ENCODE measurements at places on chromosomes 6 and 20.
A peak's percentile ranks its signal among the peaks of the same experiment; 100 is the strongest.

- no peak for DNase-seq
These were observed 472.7 kb downstream of the PKHD1 start for GRCh38 chr6:51614725-51615124.

DNA sequence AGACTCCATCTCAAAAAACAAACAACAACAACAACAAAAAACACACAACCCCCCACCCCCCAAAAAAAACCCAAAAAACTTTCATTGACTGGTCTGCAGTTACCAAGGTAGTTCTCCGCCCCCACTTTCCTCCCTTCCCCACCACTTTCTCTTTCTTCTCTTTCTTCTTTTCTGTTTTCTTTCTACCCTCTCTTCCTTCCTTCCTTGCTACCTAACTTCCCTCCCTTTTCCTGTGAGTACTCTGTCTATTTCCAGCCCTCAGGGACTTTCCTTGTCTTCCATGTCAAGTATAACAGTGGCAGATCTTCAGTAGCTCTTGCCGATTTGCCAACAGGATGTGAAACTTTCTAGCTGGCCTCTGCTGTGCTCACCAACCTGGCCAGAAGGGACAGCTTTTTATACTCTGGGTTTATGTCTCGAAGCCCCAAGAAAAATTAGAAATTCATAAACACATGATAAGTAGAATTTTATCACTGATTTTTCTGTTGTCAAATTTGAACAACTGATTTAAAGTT, 399.5 kb downstream of the QKI start:
- DNase-seq: no peak

GRCh38 chr6:168828035-168828434, 387.1 kb downstream of the SMOC2 start:
- no peak for DNase-seq

GRCh38 chr20:57770852-57771720, 61.3 kb upstream of the PMEPA1 start:
- DNase-seq: no peak

DNA sequence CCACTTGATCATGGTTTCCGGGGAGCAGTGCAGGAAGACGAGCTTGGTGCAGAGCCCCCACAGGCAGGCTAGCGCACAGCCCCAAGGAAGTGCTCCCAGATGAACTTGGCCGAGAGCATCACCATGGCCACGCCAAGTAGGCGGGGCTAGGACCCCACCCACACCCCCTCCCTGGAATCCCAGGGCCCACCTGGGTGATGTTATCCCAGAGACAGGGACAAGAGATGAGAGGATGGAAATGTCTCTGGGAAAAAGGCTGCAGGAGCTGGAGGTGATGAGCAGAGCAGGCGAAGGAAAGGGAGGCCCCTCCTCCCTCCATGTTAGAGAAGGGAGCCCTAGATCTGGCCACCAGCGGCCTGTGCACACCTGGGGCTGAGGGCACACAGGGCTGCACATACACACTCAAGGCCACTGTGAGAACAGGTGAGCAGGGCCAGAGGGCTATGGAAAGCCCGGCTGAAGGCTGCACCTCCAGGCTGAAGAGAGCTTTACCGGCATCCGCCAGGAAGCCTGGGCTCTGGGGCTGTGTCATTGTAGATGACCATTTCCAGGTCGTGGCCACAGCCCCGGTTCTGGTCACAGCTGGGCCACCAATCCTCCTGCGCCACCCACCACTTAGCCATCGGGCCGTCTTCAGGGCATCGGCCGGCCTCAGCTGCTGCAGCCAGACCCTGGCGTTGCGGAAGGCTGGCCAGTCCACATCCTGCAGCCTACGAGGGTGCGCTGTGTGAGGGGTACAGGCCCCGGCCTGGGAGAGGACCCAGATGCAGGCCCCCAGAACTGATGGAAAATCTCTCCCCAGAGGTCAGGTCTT, 24.9 kb downstream of the NPEPL1 start:
- no peak for DNase-seq

- no peak for DNase-seq
These were observed 6.3 kb downstream of the BNIP5 start for GRCh38 chr6:36330366-36330765.

- no peak for DNase-seq
These were observed 88.8 kb downstream of the CD24 start for GRCh38 chr6:106885679-106886078.

DNA sequence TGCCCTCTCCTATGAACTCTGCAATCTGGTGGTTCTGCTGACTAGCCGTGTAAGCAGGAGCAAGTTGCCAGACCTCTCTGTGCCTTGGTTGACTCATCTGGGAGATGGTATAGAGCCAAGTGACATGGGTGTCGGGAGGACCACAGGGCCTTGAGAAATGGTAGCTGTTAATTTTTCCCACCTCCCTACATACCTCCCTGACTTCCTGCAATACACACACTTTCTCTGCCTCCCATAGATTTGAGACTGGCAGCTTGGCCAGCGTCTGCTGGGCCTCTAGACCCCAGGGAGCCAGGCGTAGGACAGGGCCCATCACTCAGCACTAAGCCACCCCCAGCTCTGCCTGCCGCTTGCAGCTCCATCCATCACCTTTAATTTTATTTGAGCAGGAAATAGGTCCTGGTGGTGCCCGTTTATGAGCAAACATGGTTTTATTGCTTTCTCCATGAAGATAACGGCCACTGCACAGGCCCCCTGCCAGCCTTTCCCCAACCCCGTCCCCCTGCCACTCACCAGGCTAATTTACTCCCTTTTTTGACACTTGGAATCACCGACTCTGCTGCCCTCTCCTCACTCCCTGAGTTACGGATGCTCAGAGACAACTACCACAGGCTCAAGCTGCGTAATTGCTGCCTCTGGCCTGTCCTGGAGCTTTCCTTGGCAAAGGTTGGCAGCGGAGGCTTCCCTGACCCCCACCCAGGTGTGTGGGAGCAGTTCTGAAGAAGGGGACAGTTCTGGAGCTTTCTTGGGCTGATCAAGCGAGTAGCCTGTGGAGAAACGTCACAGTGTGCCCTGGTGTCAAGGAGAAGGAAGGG, 11.1 kb downstream of the GLP1R start:
- DNase-seq: no peak

GRCh38 chr6:39143238-39143930, 28.4 kb upstream of the SAYSD1 start:
- no peak for DNase-seq

- DNase-seq: no peak
These were observed 11.2 kb downstream of the TFEB start for GRCh38 chr6:41724228-41724580.

DNA sequence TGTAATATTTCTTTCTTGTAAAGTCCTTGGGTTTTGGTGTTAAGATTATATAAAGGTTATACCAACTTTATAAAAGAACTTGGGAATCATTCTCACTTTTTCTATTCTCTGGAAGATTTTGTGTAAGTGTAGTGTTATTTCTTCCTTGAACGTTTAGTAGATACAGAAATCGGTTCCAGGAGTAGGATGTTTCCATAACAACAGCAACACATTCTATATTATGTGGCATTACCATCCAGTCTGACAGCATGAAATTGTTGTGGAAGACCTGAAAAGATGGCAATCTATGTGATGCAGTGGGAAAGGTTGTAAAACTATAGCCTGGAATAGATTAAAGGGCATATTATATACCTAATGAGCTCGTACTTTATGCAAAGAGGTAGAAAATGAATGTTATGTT, 13.8 kb downstream of the ECT2L start:
- DNase-seq: no peak

DNA sequence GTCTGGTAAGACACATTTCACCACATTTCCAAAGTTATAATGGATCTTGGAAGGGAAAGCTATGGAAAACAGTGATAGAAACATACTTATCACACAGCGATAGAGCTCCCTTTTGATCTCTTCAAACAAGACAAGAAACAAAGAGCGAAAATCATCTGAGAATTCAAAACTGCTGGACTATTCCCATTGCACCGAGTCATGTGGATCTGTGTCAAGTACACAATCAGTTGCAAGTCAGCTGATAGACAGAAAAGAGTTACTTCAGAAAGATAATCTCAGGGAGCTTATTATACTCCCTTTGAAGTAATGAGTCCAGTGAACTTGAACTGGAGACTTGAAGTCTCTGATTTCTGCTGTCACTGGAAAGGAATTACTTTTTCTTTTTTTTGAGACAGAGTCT, 89.7 kb upstream of the GCM1 start:
- DNase-seq: no peak

- no peak for DNase-seq
These were observed 31.4 kb upstream of the FBXO9 start for GRCh38 chr6:53033764-53034163.

- no peak for DNase-seq
These were observed 198.3 kb downstream of the PLCB1 start for GRCh38 chr20:8330319-8330784.

DNA sequence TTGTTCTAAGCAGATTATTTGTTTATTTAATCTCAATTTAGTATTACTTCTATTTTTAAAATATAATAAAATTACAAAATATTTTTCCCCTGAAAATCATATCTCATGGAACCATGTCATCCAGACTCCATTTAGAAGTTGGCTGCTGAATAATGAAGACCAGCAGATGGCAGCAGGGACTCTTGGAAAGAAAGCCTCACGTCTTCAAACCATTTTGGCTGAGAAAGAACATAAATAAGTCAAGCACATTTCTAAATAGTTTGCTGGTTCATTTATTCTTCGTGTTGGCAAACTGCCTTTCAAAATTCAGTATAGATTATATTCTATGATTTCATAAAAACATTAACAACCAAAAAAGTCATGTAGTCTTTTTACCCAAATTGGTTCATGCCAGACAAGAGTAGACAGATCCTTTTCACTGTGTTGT, 71.7 kb downstream of the RCAN2 start:
- DNase-seq: peak; percentile 5

GRCh38 chr6:30443657-30444450, 45.5 kb upstream of the HLA-E start:
- DNase-seq: no peak

- no peak for DNase-seq
These were observed at the start of gene C2 for GRCh38 chr6:31927242-31927862. Gene C2, plus strand, starts transcription at chr6:31927717. Its CDS starts 36 bp downstream, at chr6:31927753.

DNA sequence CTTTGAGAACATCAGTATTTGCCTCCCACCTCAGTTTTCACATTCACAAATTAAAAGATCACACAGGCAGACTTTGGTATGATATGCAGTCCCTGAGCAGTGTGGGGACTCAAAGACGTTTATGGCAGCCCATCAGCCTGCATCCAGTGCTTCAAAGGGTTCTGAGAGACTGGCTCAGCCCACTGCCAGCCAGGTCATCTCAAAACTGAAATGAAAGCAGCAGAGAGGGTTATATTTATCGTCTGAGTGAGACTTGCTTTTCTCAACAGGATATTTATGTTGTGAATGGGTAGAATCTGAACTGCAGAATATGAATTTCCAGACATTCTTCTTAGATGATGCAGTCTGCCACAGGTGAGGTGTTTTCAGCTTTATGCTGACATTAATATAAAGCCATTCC, 159.8 kb downstream of the NRN1 start:
- DNase-seq: no peak

- no peak for DNase-seq
These were observed 38.5 kb upstream of the OGFRL1 start for GRCh38 chr6:71250099-71250602.

DNA sequence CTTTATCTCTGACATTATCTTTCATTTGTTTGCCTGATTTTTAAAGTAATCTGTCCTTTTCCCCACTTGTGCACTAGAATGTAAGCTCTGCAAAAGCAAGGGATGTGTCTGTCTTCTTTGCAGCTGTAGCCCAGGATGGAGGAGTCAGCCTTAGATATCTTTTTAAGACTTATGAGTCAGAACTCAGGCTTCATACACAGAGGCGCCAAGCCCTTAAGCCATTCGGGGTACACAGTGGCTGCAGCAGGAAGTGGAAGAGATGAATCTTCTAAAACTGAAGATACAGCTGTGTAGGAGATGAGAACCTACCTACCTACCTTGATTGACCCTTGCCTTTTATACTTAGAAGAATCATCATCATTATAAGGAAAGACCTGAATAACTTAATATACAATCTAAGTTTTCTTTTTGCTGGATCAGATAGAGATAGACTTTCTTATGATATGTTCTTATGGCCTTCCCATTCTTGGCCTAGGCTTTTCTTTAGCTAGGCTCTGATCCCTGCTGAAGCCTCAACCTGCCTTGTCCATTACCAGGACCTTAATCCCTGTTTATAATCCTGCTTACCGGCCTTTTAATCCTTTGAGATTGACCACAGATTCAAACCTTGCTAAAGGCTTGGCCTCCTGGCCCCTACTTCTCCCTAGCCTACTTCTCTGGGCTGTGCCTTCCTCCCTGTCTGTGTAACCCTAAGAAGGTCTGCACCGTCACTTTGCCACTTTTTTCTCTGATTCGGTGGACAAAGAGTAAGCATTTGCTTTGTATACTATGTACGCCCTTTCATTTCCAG, 304.5 kb downstream of the PRL start:
- DNase-seq: no peak

DNA sequence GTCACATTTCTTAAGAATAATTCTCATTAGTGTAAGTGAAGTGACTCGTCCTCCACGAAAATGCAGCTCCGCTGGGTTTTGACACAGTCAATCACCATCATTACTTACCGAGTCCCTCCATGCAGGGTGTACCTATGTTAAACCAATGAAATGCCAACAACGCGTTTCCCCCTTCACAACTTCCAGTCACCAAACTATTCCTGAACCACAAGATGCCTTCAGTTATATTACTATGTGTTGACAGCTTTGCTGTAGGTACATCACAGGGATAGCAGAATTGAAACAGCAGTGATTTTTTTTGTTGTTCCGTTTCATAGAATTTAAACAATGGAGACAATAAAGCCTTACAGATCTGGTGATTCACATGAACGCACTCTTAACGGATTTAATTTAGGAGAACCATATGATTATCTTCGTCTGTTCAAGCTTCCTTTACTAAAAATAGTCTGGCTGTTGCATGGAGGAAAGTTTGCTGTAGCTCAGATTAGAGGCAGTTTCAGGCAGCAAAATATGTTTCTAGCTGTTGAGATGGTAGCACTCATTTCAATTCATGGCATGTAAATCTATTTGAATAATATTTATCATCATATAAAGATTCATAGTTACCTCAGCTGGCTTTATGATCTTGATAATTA, 652.8 kb downstream of the PRKN start:
- DNase-seq: no peak

DNA sequence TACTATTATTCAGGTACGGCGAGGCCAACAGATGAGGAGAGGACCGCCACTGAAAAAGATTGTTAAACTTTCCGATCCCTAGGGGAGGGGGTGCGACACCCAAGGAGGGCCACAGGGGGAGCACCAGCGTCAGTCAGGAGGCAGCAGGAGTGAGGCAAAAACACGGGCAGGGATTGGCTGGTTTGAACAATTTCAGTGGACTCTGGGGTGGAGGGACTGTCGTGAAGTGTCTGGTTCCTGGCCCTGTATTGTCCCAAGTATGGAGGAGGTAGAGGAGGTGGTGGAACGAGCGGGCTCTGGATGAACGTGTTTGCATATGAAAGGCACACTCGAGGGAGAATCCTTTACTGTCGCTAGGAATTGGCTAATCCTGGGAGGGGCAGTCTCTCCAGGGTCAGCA, 32.5 kb upstream of the MCUR1 start:
- DNase-seq: no peak

GRCh38 chr6:44800171-44800783, 412.8 kb downstream of the CDC5L start:
- DNase-seq: no peak

- DNase-seq: no peak
These were observed 967 bp downstream of the KIAA0408 start for GRCh38 chr6:127458222-127458621.
